ENCODE measurements at places on chromosomes 7 and 10.

DNA sequence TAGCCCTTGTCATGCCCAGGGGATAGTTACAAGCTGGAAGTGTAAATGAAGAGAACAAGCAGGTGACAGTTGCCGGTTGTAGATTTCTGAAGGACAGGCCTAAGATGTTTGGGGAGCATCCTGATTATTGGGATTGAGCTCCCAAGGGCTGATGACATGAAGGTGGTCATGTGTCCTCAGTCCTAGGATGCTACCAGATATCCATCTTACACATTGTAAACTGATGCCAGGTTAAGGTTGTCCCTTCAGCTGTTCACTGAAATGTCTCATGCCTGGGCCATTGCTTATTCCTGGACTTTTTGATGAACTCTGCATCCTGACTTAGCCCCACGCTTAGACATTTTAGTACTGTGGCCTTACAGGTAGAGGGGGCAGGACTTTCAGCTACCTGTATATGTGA, 1.3 kb downstream of the ZMIZ2 start:
- DNase-seq = no peak

- no peak for DNase-seq
Measured at GRCh38 chr7:74523015-74523414, 69.3 kb downstream of the GTF2IRD1 start.

- no peak for DNase-seq
Measured at GRCh38 chr10:47287805-47288204, 12.2 kb upstream of the GDF10 start.

DNA sequence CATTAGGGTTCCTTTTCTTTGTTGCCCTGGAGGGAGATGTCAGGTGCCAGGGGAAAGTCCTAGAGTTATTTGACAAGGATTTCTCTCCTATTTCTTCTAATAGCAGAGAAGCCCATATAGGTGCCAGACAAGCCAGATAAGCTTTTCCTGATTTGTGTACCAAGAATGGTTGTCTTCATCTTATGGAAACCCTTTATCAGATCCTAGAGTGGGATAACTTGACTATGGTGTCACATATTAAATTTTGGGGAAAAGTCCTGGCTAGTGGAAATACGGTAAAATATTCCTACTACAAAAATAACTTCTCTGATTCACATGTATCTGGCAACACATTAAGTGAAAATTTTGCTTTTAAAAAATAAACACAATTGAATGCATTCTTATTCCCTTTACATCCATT, 1.2 kb downstream of the OR2A12 start:
- no peak for DNase-seq

GRCh38 chr10:101054351-101054750, 7.4 kb upstream of the KAZALD1 start:
- DNase-seq = no peak

DNA sequence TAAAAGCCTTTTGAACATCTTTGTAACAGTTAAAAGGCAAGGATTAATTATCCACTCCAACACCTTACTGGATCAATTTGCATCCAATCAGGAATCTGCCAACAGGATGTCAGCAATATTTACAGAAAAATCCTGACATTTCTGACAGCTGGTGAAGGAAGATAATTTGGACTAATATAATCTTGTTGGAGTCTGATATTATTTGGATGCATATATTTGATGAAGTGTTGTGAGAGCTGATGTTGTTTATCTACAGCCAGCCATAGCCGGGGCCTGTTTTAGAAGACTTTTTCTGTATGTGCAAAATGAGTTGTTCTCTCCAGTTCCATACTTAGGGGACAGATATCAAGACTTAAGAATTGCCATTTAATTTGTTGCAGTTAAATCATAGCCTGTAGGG, 91.1 kb downstream of the GPR37 start:
- DNase-seq = no peak

DNA sequence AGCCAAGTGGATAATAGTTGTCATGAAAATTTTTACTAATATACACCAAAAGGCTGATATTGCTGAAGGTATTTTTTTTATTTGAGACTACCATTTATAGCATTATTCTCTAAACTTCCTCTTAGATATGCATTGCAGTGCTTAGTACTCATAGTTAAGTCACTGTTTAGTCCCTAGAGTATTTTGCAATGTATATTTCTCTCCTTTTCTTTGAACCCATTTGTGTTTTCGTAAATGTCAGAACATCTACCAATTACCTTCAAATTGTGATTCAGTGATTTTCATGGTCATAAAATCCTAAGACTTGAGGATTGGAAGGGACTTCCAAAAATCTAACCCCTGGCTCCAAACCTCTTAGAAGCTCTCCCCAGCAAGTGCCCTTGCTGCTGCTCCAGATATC, 21.5 kb upstream of the CYP26C1 start:
- no peak for DNase-seq

DNA sequence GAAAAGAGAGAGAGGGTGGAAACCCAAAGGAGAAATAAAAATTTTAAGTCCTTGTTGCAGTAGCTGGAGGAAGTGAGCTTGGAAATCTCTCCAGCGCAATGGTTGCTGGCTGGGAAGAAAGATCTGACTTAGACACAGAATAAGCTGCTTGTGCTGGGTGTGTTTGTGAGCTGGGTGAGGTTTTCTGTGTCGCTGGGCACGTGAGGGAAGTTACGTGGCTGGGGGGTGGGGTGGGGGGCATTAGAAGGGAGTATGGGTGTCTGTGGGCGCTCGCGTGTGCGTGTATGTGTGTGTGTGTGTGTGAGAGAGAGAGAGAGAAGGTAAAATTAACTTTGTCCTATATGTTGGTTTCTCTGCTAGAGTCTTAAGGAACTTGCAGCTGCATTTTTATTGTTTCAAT, 11.6 kb downstream of the TCF7L2 start:
- no peak for DNase-seq

- DNase-seq = no peak
Measured at GRCh38 chr10:105434970-105435369, 793.9 kb downstream of the SORCS3 start.

DNA sequence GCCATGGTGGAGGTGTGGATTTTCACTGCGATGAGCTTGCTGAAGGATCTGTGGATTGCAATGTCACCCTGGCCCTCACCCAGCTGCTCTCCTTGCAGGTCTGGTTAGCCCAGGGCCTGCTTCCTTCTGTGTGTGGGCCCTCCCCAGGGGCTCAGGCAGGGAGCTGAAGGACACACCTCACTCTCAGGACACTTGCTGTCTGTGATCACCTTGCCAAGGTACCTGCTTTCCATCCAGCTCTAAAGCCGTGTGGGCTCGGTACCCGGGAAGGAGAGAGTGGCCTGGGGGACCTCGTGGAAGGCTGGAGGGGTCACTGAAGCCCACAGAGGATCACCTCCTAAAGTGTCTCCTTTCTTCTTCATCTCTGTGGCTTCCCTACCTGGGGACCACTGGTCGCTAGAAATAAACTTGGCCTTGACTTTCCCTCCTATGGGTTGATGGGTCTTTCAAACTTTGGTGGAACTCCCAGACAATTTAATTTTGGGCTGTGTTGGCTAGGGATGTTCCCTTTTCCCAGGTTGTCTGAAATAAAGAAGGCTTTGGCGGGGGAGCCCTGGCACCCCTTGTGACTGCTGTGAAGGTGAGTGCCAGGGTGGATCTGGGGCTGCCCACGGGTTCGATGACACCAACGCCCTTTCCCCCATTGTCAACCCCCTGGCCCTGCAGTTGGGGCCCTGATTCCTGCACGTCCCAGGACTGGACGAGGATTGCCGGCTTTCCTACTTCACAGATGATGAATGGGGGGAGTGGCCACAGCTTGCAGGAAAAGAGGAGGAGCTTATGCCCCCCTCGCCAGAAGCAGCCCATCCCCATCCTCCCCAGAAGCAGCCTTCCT, 331.0 kb downstream of the ADARB2 start:
- DNase-seq = no peak

DNA sequence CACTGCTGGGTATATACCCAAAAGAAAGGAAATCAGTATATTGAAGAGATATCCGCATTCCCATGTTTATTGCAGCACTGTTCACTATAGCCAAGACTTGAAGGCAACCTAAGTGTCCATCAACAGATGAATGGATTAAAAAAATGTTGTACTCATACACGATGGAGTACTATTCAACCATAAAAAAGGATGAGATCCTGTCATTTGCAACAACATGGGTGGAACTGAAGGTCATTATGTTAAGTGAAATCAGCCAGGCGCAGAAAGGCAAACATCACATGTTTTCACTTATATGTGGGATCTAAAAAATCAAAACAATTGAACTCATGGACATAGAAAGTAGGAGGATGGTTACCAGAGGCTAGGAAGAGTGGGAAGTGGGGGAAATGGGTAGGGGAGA, 19.3 kb downstream of the NRCAM start:
- no peak for DNase-seq

GRCh38 chr10:52668024-52668423, 104.6 kb downstream of the MBL2 start:
- no peak for DNase-seq
